ENCODE measurements at places on chromosomes 7 and 10.
A peak's percentile ranks its signal among the peaks of the same experiment; 100 is the strongest.

DNA sequence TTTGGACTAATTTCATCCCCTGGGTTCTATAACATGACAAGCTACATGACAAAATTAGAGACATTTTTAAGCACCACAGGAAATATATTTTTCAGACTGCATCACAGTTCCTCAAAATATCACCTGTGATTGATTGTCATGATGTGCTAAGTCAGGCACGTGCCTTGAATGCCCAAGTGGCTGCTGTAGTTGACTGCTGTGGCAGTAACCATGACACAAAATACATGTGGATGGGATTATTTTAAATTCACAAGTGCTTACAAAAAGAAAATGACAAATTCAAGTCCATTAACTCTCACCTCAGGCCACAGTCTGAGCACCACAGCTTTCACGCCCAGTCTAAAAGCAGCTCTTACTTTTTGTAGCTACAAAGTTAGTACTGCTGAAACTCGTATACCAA lies 45.5 kb downstream of the TNPO3 start:
- no peak for DNase-seq
- no peak overlapping the region for H3K4me3 ChIP-seq
- peaks cover 55% of the 10 kb centered on the region for H3K36me3 ChIP-seq
- H3K27me3 ChIP-seq: no peaks in the 10 kb centered on the region

- H3K27ac ChIP-seq: no peak overlapping the region
- no peak for DNase-seq
- peaks cover 98% of the 10 kb centered on the region for H3K27me3 ChIP-seq
- no peak overlapping the region for H3K4me3 ChIP-seq
- H3K4me1 ChIP-seq: peaks cover 17% of the 10 kb centered on the region
- no peaks in the 10 kb centered on the region for H3K36me3 ChIP-seq
Observed at GRCh38 chr7:101169110-101169837, 3.9 kb upstream of the VGF start.

DNA sequence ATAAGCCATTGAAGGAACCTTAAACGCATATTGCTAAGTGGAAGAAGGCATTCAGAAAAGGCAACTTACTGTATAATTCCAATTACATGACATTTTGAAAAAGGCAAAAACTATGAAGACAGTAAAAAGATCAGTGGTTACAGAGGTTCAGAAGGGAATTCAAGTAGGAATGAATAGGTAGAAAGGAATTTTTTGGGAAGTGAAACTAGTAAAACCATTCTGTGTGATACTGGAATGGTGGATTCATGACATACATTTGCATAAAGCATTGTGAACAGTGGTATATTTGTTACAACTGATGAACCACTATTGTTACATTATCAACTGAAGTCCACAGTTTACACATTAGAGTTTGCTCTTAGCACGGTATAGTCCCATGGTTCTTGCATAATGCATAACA lies 114.2 kb upstream of the GPR22 start:
- no peaks in the 10 kb centered on the region for H3K4me1 ChIP-seq
- H3K27ac ChIP-seq: no peak overlapping the region
- H3K27me3 ChIP-seq: no peaks in the 10 kb centered on the region
- no peak overlapping the region for H3K4me3 ChIP-seq

GRCh38 chr7:50304129-50304910 lies at the start of gene IKZF1:
IKZF1 (plus strand) TSS chr7:50304716; CDS start chr7:50319062, 14,346 bp downstream.
- H3K36me3 ChIP-seq: no peaks in the 10 kb centered on the region
- peak within 1 kb of the TSS; percentile 59 for H3K4me3 ChIP-seq
- H3K27me3 ChIP-seq: peaks cover 64% of the 10 kb centered on the region
- H3K4me1 ChIP-seq: peaks cover 3% of the 10 kb centered on the region
- peak; percentile 79 for DNase-seq

DNA sequence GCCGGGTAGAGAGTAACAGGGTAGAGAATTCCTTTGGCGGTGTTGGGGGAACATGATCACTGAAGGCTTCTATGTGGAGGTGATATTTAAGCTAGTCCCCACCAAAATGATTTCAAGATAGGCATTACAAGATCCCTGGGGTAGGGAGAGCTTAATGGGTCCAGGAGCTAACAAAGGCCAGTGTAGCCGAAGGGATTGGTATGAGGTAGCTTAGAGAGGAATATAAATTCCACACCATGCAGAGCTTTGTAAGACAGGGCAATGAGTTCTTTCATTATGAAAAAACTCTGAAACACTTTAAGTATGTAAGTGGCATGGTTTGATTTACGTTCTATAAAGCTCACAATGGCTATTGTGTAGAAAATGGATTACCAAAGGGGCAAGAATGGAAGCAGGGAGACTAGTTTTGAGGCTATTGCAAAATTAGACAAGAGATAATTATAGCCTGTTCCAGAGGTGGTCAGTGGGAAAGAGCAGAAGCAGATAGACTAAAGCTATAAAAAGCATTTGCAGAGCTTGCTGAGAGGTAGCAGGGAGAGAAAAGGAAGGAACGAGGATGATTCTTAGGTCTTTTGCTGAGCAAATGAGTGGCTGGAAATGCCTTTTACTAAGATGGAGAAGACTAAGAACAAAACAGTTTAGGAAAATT lies 119.7 kb upstream of the SLC25A13 start:
- H3K4me3 ChIP-seq: no peak overlapping the region
- no peaks in the 10 kb centered on the region for H3K27me3 ChIP-seq
- H3K36me3 ChIP-seq: no peaks in the 10 kb centered on the region
- no peaks in the 10 kb centered on the region for H3K4me1 ChIP-seq

DNA sequence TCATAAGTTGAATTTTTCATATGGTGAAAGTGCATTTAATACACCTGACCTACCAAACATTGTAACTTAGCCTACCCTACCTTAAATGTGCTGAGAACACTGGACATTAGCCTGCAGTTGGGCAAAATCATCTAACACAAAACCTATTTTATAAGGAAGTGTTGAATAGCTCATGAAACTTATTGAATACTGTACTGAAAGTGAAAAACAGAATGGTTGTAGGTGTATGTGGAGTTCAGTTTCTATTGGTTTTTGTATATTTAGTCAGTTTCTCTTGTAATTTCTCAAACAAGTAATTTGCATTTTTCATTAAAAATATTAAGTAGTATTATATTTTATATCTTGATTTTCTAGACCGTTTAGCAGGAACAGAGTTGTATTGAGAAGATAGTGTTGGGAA lies 15.3 kb downstream of the CCDC7 start:
- DNase-seq: no peak
- H3K27ac ChIP-seq: no peak overlapping the region
- no peak overlapping the region for H3K4me3 ChIP-seq
- no peaks in the 10 kb centered on the region for H3K4me1 ChIP-seq
- H3K27me3 ChIP-seq: no peaks in the 10 kb centered on the region
- H3K36me3 ChIP-seq: peaks cover 22% of the 10 kb centered on the region

GRCh38 chr10:1177936-1178335 lies 121.8 kb downstream of the WDR37 start:
- no peak overlapping the region for H3K4me3 ChIP-seq
- no peak overlapping the region for H3K27ac ChIP-seq
- H3K27me3 ChIP-seq: no peaks in the 10 kb centered on the region
- H3K4me1 ChIP-seq: no peaks in the 10 kb centered on the region
- H3K36me3 ChIP-seq: no peaks in the 10 kb centered on the region
- no peak for DNase-seq

GRCh38 chr10:13885238-13885990 lies 298.6 kb downstream of the PRPF18 start:
- H3K27ac ChIP-seq: no peak overlapping the region
- no peak for DNase-seq
- H3K4me3 ChIP-seq: no peak overlapping the region
- peaks cover 2% of the 10 kb centered on the region for H3K27me3 ChIP-seq

All from psoas muscle (tissue), 8 donors.